Activated T-cell treated with anti-CD3 and anti-CD28 coated beads for 24 hours (primary cell): ENCODE measurements at places on chromosomes 1 and 21.

- no peak for DNase-seq
Observed at GRCh38 chr1:211739671-211740411, 64.4 kb upstream of the NEK2 start.

DNA sequence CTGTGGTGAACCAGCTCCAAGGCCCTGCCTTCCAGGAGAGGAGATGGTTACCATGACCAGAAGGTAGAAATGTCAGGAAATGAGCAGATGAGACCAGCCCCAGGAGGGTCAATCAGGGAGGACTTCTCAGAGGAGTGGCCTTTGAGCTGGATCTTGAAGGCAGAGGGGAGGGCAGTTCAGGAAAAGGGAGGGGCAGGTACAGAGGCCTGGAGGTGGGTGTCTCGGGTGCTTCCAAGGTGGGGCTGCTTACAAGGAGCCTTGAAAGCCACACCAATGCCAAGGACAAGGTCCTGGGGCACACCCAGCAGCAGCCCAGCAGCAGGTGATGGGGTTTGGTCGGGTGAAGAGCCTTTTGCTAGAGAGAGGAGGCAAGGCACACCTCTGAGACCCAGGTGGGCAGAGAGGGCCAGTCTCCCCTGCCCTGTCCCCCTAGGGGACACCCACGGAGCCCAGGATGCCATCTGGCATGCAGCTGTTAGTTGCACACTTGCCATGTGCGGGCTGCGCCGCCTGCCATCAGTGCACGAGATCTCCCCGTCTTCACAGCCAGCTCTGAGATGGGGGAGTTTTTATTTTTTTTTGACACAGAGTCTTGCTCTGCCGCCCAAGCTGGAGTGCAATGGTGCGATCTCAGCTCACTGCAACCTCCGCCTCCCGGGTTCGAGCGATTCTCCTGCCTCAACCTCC is 18.5 kb downstream of the SLC66A1 start:
- no peak for DNase-seq

GRCh38 chr1:77064246-77064645 is 155.0 kb downstream of the PIGK start:
- DNase-seq = no peak

DNA sequence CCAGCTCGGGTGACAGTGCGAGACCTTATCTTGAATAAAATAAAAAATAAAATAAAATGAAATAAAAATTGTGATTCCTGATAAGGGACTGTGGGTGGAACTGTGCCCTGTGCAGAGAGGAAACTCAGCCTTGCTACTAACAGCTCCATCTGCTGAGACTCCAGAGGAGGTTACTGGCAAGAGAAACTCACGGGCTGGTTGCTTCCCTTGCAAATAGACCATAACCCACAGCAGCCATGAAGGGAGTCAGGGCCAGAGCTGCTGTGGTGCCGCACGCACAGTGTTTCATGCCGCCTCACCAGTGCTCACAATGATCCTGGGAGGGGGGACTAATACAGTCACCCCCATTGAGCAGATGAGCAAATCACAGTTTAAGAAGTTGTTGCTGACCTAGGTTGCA is 13.7 kb downstream of the ZBTB17 start:
- DNase-seq = no peak

DNA sequence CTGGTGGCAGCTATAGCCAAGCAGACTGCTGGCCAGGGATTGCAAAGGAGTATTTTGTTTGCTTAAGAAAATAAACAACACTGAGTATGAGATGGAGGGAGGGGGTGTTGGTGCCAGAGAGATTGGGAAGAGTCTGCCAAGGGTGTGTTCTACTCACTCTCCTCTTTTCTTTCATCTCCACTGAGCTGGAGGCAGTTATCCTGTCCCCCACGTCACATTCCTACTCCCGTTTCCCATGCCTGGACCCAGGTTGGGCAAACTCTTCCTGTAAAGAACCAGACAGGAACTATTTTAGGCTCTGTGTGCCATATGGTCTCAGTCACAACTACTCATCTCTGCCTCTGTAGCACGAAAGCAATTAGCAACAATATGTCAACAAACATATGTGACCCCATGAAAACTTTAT is 1.4 kb upstream of the IL24 start:
- DNase-seq = no peak

DNA sequence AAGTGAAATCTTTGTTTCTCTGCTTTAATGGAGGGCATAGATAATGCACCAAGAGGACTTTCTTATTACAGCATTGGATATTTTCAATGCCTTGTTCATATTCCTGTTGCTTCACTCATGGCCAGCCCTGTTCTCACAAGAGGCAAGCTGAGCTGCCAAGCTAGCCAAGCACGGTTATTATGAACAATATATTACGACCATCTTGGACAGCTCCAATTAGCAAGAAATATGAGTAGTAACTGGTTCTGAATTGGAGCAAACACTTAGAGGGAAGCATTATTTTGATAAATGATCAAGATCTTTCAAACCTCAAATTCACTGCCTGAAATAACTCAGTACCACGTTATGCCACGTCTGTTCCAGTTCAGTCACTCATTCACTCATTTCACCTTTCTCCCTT is 159.8 kb downstream of the SETD4 start:
- DNase-seq = no peak

DNA sequence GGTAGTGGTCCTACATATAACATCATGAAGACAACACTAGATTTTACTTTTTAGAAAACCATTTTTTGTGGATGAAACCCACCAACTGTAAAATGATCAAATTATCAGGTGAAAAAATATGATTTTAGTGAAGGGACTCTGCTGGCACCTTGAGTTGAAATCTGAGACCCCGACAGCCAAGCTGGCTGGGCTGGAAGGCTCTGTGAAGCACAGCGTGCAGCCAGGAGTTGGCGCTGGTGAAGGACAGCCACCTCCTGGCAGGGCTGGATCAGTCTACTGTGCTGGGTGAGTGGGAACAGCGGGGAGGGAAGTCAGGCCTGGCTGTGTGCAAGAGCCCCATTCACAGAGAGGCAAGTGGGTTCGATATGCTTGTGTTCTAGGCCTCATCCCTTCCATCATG is 47.9 kb downstream of the DDAH1 start:
- DNase-seq = no peak
